ENCODE measurements at places on chromosomes 7 and 10.

DNA sequence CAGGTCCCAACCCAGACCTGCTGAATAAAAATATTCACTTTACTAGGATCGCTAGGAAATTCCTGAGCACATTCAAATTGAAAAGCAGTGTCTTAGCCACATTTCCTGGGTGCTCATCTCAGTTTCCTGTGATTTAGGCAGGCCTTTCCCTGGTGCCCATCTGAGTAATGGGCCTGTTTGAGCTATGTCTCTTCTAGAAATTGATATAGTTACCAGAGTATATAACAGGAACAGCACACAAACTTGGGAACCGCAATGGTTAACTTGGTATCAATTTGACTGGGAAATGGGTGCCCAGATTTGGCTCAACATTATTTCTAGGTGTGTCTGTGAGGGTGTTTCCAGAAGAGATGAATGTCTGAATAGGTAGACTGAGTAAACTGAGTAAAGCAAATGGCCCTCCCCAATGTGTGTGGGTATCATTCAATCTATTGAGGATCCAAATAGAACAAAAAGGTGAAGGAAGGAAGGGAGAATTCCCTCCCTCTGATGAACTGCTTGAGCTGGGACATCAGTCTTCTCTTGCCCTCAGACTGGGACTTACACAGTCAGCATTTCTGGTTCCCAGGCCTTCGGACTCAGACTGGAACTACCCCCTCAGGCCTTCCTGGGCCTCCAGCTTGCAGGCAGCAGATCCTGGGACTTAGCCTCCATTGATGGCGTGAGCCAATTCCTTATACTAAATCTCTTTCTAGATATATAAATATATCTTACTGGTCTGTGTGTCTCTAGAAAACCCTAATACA lies 99.1 kb downstream of the CCDC71L start:
- no peak for DNase-seq

DNA sequence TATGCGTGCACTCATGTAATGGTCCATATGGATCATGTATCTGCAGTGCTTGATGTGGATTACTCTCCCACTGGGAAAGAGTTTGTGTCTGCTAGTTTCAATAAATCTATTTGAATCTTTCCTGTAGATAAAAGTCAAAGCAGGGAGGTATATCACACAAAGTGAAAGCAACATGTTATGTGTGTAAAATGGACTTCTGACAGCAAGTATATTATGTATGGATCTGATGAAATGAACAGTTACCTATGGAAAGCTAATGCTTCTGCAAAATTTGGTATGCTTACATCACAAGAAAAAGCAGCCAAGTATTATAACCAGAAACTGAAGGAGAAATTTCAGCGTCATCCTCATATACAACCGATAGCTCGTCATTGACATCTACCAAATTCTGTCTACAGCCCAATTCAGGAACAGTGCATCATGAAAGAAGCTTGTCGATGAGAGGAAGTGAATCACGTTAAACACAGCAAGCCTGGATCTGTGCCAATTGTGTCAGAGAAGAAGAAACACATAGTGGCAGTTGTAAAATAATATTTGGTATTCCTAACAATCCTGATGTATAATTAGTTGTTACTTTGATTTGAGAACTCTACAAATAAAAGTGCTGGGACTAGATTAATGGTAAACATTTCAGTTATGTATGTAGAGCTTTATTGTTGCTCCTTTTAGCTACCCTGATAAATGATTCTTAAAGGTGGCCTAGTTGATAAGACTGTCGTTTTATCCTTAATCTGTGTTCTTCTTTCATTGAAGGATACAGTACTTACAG lies 14.2 kb upstream of the SYPL1 start:
- DNase-seq, result peak; percentile 83

- DNase-seq, result peak; percentile 78
These were observed at the start of gene MIOS for GRCh38 chr7:7566651-7567611. MIOS (plus strand) TSS chr7:7566884; CDS start chr7:7572476, 5,592 bp downstream.

GRCh38 chr7:50618281-50618680 lies 53.1 kb upstream of the DDC start:
- DNase-seq, result no peak

- no peak for DNase-seq
These were observed 5.8 kb upstream of the STAMBPL1 start for GRCh38 chr10:88874281-88874680.

- DNase-seq, result peak; percentile 59
These were observed 23.4 kb downstream of the OR9A2 start for GRCh38 chr7:143003393-143004051.

- no peak for DNase-seq
These were observed 17.6 kb downstream of the PTN start for GRCh38 chr7:137325927-137326326.

DNA sequence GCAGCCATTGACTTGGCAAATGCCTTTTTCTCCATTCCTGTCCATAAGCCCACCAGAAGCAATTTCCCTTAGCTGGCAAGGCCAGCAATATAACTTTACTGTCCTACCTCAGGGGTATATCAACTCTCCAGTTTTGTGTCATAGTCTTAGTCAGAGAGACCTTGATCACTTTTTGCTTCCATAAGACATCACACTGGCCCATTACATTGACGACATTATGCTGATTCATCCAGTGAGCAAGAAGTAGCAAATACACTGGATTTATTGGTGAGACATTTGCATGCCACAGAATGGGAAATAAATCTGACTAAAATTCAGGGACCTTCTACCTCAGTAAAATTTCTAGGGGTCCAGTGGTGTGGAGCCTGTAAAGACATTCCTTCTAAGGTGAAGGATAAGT lies 649.7 kb upstream of the ANKRD30A start:
- DNase-seq, result peak; percentile 30

- DNase-seq, result peak; percentile 54
These were observed 23.2 kb upstream of the MTPN start for GRCh38 chr7:136000288-136000913.

- DNase-seq, result peak; percentile 19
These were observed 18.0 kb upstream of the NPVF start for GRCh38 chr7:25246306-25246705.

GRCh38 chr7:94414481-94414880 lies 19.8 kb downstream of the COL1A2 start:
- no peak for DNase-seq

DNA sequence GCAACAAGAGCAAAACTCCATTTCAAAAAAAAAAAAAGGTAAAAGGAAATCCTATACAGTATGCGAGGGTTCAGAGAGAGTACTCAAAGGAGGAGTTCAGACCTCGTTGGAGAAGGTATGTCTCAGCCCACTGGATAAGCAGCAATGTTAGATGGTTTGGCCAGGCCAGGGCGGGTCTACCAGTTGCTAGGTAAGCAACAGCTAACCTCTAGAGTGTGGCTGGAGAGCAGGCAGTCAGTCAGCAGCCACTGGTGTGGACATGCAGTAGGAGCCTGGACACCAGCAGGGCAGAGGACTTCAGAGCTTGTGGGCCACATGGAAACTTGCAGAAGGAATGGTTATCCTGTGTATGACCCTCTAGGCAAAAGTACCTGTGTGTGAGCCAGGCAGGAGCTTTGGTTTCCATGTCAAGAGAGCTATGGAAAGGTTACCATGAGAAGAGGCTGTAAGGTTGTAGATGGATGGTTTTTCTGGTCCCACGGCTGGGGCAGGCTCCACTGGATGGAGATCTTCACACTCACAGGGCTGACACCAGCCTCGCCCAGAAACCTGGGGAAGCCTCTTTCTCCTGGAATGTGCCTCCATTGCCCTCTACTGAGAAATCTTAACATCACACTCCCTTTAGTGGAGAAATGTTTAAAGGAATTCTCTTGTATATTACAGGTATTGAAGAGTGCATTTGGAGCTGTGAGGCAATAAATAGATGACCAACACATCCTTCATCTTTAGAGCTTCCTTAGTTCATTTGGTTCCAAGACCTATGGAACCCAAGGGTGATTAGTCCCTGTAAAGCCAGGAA lies 63.6 kb downstream of the CCDC186 start:
- peak; percentile 54 for DNase-seq

GRCh38 chr7:36994456-36995112 lies 270.3 kb upstream of the AOAH start:
- peak; percentile 49 for DNase-seq

DNA sequence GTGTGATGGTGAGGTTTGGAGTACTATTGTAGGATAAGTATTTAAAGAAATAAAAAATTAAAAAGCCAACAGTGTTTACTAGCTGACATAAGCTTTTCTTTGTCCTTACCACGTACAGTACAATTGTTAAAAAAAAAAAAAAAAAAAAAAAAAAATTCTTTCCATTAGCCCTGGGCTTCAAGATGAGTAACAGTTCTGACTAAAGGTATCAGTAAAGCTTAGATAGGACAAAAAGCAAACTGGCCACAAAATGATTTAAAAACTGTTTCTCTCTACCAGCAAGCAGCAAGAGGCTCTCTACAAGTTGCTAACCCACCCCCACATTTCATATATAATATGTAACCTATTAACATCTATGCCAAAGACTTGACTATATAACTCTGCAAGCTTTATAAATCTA lies 17.5 kb downstream of the HYCC1 start:
- no peak for DNase-seq

GRCh38 chr10:114685456-114685855 lies 27.4 kb upstream of the ABLIM1 start:
- DNase-seq, result no peak

DNA sequence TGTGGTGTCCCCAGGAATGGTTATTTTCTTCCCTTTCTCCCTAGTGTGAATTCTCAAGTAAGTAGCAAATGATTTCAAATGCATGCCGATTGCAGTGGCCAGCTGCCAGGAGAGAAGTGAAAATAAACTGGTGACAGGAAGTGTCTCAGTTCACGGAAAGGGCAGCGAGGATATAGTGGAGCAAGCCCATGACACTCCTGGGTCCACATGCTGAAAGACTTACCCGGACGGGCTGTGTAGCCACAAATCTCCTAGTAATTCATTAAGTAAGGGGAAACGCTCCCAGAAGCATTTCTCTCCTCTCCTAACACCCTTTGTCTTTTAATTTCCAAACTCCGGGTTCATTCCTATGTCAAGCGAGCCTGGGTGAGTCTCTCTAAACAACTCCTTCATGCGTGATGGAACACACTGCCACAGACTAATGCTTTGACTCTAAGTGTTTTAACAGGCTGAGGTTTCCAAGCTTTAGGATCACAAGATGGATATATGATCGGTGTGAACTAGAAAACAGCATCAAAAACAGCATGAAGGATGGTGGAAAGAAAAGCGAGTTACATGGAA lies 125.6 kb downstream of the CYP26A1 start:
- DNase-seq, result peak; percentile 21

- peak; percentile 70 for DNase-seq
These were observed 223.0 kb downstream of the AHR start for GRCh38 chr7:17521437-17521836.

Data from epithelial cell of esophagus (primary cell).